Hematopoietic multipotent progenitor cell (in vitro differentiated cells): ENCODE measurements at places on chromosomes 3 and 15.

DNA sequence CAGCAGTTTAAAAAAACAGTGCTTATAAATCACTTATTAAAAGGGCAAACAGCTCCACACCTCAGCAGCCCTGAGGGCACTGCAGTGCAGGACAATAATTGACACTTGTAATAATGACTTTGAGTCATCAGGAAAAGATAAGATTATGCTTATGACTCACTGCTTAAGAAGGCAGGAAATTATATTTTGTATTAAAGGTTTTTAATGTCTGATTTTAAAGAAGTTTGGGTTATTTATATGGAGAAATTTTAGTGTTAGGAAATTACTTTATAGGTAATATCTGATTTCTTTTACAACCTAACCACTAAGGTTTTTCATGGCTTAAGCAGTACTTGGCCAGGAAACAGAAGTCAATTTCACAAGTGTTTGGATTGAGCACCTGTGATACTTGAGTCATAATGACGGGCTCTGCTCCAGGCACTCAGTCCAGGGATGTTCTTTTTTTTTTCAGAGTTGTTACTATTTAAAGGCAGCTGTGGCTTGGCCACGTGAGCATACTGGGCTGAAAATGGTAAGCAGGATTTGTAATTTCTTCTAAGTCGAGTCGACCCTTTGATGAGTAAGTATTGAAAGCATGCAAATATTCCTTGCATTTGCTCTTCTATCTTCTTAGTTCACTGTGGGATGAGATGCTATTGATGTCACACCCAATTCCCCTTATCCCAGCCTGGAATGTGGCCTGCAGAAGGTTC is 21.6 kb upstream of the SLC6A20 start:
- no peak for DNase-seq

DNA sequence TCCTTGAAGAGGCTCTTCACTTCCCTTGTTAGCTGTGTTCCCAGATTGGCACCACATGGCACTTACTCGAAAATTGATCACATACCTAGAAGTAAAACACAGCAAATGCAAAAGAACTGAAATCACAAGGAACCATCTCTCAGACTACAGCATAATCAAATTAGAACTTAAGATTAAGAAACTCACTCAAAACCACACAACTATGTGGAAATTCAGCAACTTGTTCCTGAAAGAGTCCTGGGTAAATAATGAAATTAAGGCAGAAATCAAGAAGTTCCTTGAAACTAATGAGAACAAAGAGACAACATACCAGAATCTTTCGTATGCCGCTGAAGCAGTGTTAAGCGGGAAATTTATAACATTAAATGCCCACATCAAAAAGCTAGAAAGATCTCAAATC is 566.3 kb upstream of the TGFBR2 start:
- no peak for DNase-seq

DNA sequence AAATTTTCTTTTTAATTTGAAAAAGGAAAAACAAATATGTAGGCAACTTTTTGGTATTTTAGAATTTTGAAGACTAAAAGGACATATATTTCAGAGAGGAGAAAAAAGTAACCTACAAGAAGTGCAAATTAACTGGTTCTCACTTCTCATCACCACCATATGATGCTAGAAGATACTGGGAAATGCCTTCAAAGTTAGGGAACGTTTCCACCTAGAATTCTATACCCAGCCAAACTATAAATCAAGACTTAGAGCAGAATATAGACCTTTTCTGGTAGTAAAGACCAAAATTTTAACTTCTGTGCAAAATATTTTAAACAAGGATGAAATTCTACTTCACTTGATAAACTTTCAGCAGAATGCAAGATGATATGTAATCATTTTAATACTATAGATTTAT is 112.3 kb upstream of the PHLDB2 start:
- no peak for DNase-seq

DNA sequence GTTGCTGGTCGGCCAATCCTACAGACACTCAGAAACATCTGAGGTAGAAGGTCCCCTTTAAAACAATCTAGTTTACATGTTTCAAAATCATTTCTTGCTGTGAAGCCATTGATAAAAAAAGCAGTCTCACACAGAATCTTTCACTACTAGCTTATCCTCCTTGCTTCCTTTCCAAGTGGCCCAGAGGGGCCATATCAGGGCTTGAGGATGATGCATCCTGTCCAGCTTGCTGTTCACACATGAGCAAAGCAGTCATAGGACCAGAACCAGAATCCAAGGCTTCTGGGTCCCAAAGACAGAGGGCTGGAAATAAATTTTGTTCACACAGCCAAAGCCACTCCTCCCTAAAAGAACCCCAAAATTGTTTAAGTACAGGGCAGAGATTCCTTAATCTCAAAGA is 9.2 kb upstream of the LYZL4 start:
- DNase-seq, result no peak

DNA sequence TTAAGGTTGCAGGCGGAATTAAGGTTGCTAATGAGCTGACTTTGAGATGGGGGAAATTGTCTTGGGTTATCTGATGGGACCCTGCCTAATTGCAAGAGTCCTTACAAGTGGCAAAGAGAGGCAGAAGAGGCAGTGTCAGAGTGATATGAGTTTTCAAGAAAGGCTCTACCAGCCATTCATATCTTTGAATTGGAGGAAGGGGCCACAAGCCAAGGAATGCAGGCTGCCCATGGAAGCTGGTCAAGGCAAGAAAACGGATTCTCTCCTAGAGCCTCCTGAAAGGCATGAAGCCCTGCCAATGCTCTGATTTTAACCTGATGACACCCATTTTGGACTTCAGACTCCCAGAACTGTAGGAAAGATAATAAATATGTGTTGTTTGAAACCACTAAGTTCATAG is 20.6 kb upstream of the SMAD6 start:
- DNase-seq, result no peak

DNA sequence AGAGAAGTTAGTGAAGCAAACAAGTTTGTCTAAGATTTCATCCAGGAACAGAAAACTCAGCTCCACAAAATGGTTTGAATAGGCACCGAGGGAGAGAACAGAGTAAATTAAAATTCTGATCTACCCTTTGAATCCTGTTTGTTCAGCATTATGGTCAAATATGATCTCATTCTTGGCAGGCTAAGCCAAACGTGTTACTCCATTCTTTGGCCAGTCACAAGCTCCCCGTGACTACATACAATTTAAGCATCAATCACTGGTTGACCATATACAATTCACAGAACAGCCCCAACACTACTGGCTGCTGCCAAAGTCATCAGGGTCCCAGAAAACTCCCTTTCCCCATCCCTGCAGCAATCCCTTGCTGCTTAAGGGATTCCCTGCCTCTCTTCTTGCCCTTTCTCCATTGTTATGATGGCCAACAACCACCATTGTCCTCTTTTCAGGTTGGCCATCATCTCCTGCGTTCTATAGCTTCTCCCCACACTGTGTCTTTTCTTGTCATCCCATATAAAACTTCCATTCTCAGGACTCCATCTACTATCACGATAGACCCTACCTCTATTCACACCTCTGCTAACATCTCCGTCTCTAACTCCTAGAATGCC is 46.3 kb downstream of the GOLIM4 start:
- DNase-seq, result no peak
